Renal cortex interstitium (tissue), 15 donors: ENCODE measurements at places on chromosomes 3 and 15. TPM values are rescaled to one million over a fixed set of nuclear protein-coding genes. Genes with fewer than 3 reads are reported as not detected.

GRCh38 chr3:144491333-144491732, 519.7 kb downstream of the DIPK2A start:
- DNase-seq, result no peak

DNA sequence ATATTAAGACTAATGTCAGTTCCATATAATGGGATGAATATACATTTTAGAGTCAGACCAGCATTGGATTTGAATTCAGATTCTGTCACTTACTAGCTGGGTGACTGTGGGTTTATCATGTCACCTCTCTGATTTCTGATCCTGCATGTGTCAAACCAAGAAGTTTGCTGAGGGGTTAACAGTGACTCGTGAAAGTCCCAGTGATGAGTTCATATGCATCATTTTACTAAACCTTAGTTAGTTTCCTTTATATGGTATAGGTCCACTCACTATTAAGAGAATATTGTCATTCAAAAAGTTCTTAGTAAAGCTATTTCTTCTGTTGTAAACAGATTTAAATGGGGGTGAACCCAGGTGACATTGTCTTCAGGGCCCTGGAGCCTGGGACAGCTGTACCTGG, 102.3 kb downstream of the ZNF621 start:
- DNase-seq, result no peak

GRCh38 chr15:68055224-68055705, 1.1 kb downstream of the PIAS1 start:
- peak; percentile 36 for DNase-seq

IL16 gene
- polyA plus RNA-seq, result 5.4 TPM

DNA sequence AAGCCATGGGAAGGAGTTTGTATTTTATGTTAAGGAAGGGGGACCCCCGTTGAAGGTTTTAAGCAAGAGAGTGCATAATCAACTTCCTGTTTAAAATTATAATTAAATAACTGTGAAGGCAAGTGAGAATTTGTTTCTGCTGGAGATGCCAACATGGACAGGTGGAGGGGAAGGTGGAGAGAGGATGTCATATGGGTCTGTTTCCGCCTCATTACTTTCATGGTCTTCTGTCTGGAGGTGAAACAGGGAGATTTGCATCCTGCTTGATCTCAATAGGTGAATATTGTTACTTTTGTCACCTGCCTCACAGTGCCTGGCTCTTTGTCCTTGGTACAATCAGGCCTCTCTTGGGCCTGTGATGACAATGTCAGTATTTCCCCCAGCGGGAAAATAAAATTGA, 300.6 kb upstream of the LMCD1 start:
- no peak for DNase-seq

DNA sequence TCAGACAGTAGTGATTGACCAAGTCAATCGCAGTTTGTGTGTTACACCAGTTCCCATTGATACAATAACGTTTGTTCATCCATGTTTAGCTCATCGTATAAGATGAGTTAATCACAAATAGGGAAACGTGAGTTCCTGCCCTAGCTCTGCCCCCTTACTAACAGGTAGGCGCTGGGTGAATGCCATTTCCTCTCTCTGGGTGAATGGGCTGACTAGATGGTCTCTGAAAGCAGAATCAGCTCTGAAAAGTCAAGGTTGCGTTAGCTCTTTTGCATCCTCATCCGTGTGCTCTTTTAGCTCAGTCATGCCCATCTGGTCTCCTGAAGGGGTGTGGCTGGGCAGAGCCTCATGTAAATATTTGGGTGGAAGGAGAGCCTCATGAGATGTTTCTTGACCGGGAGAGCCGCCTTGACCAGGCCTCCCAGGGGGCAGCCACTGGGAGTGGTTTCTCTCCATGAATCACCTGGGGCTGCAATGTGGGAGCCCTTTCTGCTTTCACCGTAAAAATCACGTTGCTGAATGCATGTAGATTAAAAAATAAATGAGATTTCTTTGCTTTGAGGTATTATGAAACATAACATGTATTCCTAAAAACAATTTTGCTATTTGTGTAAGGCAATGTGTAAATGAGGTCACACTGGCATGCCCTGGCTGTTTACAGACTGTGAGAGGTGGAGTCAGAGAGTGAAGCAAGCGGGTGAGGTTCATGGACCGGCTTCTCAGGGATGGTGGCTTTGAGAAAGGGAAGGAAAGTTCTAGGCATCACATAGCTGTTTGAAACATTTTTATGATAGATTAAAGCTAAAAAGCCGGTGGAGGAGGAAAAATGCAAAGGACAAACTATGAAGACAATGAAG, 108.4 kb upstream of the RASGRP1 start:
- no peak for DNase-seq

- no peak for DNase-seq
These were observed 15.2 kb downstream of the TMCC1 start for GRCh38 chr3:129878355-129878754.

- no peak for DNase-seq
These were observed 29.3 kb upstream of the STT3B start for GRCh38 chr3:31503456-31503855.

DNA sequence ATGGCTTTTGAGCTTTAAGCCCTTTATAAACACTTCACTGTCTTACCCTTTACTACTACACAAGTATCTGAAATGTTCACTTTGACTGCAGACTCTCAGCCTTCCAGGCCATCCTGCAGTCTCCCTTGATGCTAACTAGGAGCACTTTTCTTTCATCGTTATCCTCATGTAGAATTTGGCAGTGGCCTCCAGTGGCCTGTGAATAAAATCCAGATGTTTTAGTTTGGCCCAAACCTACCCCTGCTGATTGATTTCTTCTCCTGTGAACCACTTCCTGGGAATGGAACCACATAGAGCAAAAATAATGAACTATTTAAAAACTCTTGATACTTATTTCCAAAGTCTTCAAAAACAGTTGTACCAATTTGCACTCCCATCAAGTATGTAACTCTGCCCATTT, 271.9 kb downstream of the FEZF2 start:
- DNase-seq, result no peak

GRCh38 chr3:188673646-188674186, 498.1 kb upstream of the TPRG1 start:
- no peak for DNase-seq

DNA sequence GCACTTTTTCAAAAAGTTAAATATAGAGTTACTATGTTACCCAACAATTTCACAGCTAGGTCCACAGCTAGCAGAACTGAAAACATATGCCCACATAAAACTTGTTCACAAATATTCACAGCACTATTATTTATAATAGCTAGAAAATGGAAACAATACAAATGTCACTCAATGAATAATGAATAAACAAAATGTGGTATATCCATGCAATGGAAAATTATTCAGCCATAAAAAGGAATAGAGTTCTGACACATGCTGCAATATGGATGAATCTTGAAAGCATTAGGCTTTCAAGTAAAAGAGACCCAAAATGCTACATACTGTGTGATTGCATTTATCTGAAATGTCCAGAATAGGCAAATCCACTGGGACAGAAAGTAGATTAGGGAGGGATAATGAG, 111.9 kb downstream of the MECOM start:
- no peak for DNase-seq

- no peak for DNase-seq
These were observed 144.1 kb downstream of the TIGIT start for GRCh38 chr3:114437897-114438296.

ST3GAL6 gene
- 56.4 TPM for polyA plus RNA-seq

SV2B gene
- 0.50 TPM for polyA plus RNA-seq

DNA sequence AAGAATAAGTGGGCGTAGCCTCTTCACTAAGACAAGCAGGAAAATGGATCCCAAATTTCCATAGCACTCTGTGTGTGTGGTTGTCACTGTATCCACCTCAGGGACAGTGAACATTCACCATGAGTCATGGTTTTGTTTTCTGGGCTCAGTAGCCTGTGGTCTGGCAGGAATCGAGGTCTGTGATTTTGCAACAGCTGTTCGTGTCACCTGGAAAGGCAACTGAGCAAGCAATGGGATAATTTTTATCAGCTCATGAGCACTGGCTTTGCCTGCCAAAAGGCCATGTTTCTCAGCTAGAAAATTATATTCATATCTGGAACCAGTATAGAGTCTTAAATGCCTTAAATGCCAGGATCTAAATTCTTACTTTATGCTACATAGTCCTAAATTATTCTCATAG, 60.9 kb downstream of the STRIT1 start:
- DNase-seq, result no peak

ADCY5 gene
- 10.0 TPM for polyA plus RNA-seq

DNA sequence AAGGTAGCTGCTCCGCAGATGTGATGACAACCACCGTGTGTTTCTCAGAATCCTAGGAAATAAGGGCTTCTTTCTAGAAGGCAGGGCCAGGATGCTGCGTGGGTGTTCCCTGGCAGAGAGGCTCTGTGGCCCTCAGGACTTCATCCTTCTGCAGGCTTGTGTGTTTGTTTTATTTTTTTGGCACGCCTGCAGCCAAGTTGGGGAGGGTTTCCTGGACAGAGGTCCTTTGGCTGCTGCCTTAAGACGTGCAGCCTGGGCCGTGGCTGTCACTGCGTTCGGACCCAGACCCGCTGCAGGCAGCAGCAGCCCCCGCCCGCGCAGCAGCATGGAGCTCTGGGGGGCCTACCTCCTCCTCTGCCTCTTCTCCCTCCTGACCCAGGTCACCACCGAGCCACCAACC, at the start of gene CLEC3B:
TSS of gene CLEC3B (plus strand) at position 266 of the 400 bp plus-strand sequence. CDS start at position 326, 60 bp downstream.
- no peak for DNase-seq
